ENCODE measurements at places on chromosomes 1 and 21.

- no peak for DNase-seq
These were observed 67.1 kb upstream of the PPP2R5A start for GRCh38 chr1:212218065-212218464.

- no peak for DNase-seq
These were observed 13.4 kb downstream of the ABCG1 start for GRCh38 chr21:42232176-42232825.

- DNase-seq = no peak
These were observed 2.9 kb upstream of the PIGV start for GRCh38 chr1:26784886-26785285.

GRCh38 chr1:200969726-200970561 lies 53.6 kb downstream of the KIF21B start:
- DNase-seq = no peak

DNA sequence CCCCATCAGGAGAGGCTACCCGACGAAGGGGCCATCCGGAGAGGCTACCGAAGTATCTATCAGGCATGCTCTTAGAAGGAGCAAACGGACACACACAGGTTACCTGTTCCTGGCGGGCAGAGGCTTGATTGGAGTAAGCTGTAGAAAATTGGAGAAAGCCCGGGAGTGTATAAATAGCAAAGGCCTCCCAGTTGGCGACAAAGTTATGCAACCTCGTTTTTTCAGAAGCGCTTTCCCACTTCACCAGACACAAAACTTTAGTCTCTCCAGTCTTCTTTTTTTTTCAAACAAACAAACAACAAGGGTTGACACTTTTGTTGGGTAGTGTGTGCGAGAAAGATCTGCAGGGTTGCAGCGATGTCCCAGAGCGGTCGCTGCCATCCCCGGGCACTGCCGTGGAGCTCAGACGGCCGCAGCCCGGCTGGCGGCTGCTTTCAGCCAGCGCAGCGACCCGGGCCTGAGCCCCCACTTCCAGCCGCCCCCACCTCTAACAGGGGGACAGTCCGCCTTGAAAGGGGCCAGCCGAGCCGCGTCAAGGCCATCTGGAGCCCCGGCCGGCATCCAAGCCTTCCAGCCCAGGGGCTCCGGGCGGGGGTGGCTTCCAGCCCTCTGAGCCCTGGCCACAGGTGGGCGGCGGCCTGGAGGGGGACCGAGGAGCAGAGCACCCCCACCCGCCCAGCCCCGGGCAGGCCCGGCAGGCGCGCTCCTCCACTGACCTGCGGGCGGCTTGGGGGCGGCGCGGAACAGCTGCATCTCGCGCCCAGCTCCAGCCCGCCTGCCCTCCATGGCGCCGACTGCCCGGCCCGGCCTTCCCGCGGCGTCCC lies 616 bp downstream of the MCOLN3 start:
- DNase-seq = no peak

Measured in activated CD4-positive, CD25-positive, alpha-beta regulatory T cell treated with anti-CD3 and anti-CD28 coated beads, Interleukin-2, amount 50 U/mL, for 72 hours (primary cell).